ENCODE measurements at places on chromosomes 1 and 21. TPM values are rescaled to one million over a fixed set of nuclear protein-coding genes. Genes with fewer than 3 reads are reported as not detected.

DNA sequence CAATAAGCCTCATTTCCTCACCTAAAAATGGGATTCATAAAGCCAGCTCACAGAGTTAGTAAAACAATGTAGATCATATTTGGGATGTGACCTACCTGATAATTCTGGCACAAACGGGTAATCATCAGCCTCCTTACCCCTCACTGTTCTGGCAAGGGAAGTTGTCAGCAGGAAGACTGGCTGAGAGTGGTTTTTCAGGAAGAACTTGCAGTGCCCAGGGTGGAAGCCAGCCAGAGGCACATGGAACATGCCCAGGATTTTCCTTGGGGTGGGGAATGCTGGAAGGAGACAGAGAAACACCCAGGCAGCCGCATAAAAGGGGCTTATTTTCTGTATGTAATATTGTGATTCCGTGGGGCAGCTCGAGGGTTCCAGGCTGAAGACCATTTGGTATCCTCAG, 7.7 kb upstream of the SLC5A9 start:
- H3K27ac ChIP-seq: no peak overlapping the region
- H3K27me3 ChIP-seq: no peaks in the 10 kb centered on the region
- no peaks in the 10 kb centered on the region for H3K4me1 ChIP-seq

GRCh38 chr21:42254651-42255601, 36.0 kb downstream of the ABCG1 start:
- H3K4me1 ChIP-seq: peaks cover 2% of the 10 kb centered on the region
- no peak overlapping the region for H3K27ac ChIP-seq
- DNase-seq: no peak
- H3K27me3 ChIP-seq: peaks cover 33% of the 10 kb centered on the region
- H3K4me3 ChIP-seq: no peak overlapping the region

- H3K4me1 ChIP-seq: peaks cover 26% of the 10 kb centered on the region
- peak; percentile 98 for DNase-seq
- no peak overlapping the region for H3K4me3 ChIP-seq
Measured at GRCh38 chr1:77536813-77537212, 145.6 kb downstream of the ZZZ3 start.

DNA sequence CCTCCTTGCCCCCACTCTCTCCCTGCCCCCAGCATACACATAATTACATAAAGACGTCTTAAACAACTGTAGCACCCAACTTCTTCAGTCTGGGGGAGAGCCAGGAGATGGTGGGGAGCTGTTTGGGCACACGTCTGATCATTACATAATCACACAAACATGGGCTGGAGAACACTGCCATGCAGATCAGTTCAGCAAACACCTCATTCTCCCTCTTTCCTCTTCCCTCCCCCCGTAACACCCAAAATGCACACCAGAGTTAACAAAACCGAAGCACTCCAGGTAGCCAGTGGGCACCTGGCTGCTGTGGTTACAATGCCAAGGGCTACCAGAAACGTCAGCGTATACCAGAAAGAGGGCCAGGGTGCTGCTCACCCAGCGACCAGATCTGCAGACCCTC, 1.6 kb downstream of the HIVEP3 start:
- no peak for DNase-seq
- peaks cover 9% of the 10 kb centered on the region for H3K4me1 ChIP-seq

The GPX7 gene
- total RNA-seq: 3.1 TPM

The SIM2 gene
- total RNA-seq: 1.9 TPM
